ENCODE measurements at places on chromosomes 4 and X.

GRCh38 chr4:26302031-26302899 is 18.5 kb upstream of the RBPJ start:
- DNase-seq: peak; percentile 27

DNA sequence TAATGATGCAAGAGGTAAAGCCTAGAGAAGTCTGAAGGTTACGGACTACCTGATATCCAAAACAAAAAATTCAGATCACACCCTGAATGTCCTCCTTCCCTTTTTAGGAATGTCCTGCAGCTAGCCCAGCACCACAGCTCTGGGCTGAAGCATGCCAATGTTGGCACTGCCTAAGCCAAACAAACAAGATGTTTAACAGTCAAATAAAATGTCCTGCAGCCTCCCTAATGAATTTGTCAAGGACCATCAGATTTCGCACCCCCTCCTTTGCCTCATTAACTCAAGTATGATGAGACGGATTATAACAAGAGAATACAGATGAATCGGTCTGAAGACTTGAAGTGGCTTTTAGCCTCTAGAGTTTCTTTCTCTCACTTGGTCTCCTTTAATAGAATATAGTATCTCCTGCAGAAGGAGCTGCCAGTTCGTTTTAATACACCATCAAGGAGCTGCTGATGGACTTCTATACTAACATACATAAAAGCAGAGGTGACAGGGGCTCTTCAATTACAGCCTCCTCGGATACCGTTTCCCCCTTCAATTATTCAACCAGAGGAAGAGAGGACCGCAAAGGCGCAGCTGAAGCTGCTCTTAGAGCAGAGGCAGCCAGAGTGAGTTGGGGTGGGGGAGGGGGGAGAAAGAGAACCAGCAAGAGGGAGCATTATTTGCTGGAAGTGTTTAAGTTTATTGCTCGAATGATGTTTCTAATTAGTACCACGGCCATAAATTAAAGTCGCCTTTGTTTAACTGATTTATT is 3.0 kb upstream of the MAB21L2 start:
- DNase-seq: no peak

DNA sequence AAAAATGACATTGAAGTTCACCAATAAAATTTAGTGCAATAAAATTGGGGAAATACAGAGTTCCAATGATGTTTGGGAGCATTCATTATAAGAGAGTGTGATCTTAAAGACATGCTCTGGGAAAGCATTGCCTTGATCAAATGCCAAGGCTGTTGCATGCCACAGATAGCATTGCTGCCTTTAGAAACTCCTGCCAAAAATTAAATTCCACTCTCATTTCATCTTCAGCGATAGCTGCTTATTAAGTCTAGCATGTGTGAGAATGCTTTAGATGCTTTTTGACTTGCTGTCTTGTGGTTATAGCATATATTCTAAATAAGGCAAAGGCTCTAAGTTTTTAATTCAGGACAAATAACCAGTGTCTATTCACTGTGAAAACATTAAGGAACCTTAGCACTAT is 49.3 kb downstream of the NPNT start:
- no peak for DNase-seq

DNA sequence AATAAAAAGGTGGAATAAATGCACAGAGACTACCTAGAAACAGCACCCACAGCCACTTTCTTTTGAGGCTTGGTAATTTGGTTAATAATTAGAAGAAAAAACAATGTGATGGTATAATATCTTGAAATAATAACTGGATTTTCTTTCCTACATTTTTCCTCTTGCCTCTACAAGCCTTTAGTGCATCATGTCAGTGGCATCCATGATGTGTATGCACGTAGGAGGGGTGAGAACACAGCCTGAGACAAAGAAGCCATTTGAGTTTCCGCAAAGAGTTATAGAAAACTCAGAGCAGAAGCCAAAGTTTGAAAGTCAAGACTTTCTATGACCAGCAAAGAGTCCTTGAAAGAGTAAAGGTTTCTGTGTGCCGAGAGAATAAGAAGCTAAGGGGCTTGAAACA is 461.3 kb downstream of the BCOR start:
- no peak for DNase-seq

GRCh38 chr4:87644286-87644685 is 5.8 kb upstream of the DMP1 start:
- no peak for DNase-seq

DNA sequence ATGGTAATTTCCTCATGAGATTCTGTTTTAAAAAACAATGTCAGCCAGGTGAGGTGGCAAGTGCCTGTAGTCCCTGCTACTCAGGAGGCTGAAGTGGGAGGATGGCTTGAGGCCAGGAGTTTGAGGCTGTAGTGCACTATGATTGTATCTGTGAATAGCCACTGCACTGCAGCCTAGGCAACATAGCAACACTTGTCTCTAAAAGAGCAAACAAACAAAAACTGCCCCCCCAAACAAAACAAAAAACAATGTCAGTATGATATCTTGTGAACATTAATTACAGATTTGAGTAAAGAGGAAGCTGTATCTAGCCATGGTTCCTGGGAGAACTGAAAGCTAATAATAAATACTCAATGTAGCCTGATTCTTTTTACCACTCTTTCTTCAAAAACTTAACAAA is 6.8 kb upstream of the MSL3 start:
- no peak for DNase-seq

GRCh38 chr4:145452447-145453162 is 29.0 kb upstream of the SMAD1 start:
- DNase-seq: no peak

DNA sequence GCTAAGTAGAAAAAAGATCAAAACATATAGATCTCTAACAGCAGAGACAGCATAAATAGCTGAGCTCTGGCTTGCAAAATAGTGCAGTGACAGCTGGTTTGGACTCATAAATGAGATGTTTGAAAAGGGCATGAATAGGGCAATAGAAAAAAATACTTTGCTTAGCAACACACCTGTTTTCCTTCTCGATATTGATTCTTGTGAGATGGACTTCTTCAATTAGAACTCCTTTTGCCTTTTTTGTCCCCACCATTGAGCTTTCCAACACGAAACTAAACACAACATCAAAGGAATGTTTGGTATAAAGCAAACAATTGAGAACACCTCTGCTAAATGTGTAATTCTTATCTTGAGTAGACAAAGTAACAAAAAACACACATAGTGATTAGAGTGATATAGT is 726.3 kb downstream of the RAPGEF2 start:
- DNase-seq: no peak

DNA sequence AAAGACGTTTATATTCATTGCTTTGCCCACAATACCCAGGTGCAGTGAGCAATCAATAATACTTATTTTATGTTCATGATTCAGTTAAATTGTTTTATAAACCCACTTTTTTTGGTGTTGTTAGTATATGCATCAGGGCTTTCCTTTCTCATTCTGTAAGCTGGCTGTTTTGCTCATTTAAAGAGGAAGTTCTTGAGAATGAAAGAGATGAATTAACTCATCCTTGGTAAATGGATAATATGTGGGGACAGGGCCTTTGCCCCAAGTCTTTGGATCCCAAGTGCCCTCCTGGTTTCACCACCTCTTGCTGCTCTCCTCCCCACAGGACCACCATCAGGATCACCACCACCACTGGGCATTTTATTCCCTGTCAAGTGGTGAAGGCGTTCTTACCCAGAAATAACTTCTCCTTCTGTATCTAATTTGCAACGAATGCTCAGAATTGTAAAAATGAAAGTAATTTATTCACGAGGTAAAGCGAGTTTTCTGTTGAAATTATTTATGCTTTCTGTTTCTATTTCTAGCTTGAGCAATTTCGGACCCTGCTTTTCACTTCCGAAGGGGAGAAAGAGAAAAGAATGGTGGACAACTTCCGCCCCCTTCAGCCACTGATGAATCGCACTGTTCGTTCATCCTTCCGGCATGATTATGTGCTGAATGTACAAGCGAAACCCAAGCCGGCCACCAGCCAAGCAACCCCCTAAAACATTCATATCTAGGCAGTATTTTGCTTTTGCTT is 8.2 kb upstream of the ZRSR2 start:
- peak; percentile 15 for DNase-seq

DNA sequence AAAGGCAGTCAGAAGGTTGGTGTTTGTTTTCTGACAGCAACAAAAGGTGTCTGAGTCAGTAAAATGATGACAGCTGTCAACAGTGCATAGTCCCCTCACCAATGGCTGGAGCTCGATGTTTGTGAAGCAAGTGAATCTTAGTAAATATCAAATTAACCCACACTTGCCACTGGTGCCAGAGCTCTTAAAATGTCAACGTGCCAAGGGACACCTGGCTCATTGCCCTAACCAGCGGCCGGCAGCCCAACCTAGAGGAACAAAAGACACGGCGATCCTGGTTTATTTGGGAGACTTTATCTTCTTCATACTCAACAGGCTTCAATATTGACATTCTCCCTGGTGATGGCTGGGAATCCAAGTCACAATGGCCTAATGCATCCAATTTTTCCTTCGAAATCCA is 143.4 kb downstream of the CPEB2 start:
- no peak for DNase-seq

Measured in hematopoietic multipotent progenitor cell treated with erythropoietin and hydrocortisone succinate and interleukin-3 and kit ligand, for 6 days (in vitro differentiated cells).